ENCODE measurements at places on chromosomes 7 and 10.

DNA sequence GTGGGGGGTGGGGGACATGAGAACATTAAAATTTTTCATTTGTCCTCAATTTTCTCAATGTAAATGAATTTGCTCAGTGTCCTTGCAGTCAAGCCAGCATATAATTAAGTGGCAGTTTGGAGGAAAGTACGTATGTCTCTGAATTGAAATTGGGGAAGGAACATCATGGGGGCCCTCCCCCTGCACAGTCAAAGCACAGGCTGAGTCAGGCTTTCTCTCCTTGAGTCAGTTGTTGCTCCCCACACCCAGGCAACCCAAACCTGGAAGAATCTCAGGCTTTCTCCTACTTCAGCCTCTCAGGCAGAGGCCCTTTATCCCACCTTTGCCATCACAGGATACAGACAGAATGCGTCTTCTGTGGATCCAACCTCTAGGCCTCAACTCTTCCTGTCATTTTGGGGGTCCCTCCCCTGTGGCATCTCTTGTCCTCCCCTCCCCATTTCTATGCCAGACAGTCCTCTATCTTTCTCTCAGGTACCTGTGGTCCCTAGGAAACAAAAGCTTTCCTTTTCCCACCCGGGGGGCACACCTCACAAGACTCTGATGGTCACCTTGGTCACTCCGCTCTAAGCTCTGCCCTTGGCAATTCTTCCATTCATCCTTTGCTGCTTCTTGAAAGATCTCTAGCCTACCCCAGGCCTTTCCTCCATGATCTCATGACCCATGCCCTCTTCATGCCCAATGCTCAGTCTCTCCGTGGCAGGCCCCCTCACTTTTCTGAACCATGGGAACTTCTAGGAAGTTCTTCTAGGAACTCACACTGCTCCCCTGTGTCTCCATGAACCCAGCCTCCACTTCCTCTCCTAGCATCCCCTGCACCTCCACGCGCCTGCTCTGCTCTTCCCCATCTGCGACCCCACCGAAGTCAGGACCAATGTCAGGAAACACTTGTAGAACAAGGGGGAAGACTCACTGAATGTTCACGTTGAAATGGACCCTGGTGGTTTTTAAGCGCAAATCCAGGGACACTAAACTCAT lies 40.4 kb downstream of the CREB3L2 start:
- DNase-seq = no peak

- DNase-seq = no peak
These were observed 5.4 kb downstream of the ANKIB1 start for GRCh38 chr7:92251181-92251580.

- DNase-seq = no peak
These were observed 8.3 kb upstream of the SMKR1 start for GRCh38 chr7:129494041-129494440.

DNA sequence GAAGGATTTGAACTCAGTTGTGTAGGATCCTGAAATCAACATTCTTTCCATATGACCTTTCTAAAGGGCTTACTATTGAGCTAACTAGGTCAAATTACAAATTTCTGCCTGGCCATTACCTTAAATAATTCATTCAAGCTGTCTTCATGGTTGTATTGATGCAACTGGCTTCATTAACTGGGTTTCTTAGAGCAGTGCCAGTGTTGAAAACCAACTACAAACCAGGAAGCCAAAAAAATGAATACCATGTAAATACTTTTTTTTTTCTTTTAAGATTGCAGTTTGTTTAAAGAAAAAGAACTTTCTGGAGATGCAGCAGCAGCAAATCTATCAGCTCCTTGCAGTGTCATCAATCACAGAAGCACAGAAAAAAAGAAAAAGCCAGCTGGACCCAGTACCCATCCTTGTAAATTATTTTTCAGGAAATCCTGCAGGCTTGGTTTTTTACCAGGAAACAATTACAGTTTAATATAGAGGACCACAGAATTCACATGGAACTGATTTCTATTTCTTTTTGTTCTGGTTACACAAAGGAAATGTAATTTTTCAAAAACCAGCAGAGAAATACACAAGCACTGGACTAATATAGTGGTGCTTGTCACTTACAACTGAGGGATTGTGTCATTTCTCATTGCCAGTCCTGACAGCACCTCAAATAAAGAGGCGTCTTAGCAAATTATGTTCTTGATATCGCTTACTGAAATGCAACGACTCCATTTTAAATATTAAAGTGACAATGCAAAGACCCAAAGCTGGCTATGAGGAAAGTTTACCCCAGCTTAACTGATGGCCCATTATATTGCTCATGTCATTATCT lies 131.9 kb downstream of the TMEM26 start:
- DNase-seq = no peak

GRCh38 chr7:135976312-135977006 lies 700 bp downstream of the MTPN start:
- peak; percentile 10 for DNase-seq

GRCh38 chr10:90314718-90315117 lies 543.1 kb downstream of the HTR7 start:
- no peak for DNase-seq

GRCh38 chr10:45058580-45058979 lies 57.9 kb downstream of the ZNF22 start:
- DNase-seq = no peak

GRCh38 chr7:128347647-128348097 lies 4.0 kb upstream of the RBM28 start:
- DNase-seq = peak; percentile 66

DNA sequence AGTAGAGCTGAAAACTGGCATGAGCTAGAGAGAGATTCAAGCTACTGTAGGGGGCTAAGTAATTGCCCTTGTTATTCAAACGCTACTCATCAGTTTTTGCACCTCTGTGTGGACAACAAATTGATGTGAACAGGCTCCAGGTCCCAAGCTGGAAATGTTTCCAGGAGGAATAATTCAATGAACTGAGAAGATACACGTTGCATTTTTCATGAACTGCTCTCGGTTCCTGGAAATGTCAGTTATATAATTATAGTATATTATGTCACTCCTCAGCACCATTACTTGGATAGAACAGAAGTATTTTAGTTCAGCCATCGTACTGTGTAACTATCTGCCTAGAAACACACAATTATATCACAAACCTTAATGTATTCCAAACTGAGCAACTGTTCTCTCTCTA lies 65.9 kb upstream of the A1CF start:
- DNase-seq = no peak

GRCh38 chr7:128774921-128775320 lies 673 bp downstream of the OPN1SW start:
- no peak for DNase-seq

- no peak for DNase-seq
These were observed 639.2 kb upstream of the POT1 start for GRCh38 chr7:125568799-125569198.

GRCh38 chr10:49559476-49559875 lies 20.6 kb upstream of the ERCC6 start:
- no peak for DNase-seq

- no peak for DNase-seq
These were observed 1.1 kb upstream of the LARP4B start for GRCh38 chr10:932589-932988.

- peak; percentile 28 for DNase-seq
These were observed 177.6 kb downstream of the PARD3 start for GRCh38 chr10:34637418-34637911.

- peak; percentile 39 for DNase-seq
These were observed 1.4 kb downstream of the MXI1 start for GRCh38 chr10:110208614-110209453.

DNA sequence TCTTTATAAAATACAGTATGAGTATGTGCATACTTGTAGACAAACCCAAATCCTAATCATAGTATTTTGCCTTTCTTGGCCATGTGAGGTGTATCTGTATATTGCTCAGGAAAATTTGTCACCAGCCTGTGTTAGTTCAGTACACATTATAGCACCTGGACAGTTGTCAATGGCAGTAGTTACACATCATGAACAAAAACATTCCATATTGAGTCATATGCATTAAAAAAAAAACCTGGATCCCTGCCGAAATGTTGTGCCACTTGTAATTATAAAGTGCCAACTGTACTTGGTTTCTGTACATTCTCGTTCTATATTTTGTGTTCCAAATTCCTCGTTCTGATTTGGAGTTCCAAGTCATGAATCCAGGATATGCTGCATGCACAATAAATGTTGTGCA lies 410.4 kb downstream of the INHBA start:
- DNase-seq = no peak

GRCh38 chr7:91942312-91942711 lies 1.6 kb downstream of the AKAP9 start:
- DNase-seq = no peak

DNA sequence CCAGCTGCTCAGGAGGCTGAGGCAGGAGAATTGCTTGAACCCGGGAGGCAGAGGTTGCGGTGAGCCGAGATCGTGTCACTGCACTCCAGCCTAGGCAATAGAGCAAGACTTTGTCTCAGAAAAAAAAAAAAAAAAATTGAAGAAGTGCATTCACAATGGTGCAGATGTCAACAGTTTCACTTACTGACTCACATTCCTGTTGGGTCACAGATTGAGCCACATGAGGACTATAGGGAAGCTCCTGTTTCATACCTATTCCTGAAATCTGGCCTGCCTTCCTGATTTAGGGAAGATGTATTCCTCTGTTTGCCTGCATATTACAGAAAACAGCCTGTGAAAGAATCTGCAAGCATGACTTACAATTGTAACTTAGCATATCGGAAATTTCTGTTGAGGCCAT lies 78.2 kb downstream of the AKR1C4 start:
- DNase-seq = no peak

GRCh38 chr10:52703898-52704297 lies 68.7 kb downstream of the MBL2 start:
- no peak for DNase-seq

DNA sequence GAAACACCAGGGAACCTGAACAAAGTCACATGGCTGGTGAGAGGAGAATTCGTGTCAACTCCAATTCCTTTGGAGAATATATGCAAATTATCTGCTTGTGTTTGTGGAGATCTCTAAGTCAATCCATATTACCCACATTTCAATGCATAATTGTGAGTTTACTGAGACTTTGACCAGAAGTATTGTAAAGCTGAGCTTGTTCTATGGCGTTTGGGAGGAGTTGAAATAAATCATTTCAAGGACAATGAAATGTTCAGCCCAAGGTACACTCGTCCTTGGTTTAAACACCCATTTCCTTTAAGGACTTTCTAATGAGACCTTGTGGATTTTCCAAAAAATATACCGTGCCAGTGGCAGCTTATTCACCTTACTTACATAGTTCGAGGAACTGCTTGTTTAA lies 186.6 kb upstream of the HDAC9 start:
- DNase-seq = no peak

- DNase-seq = no peak
These were observed 42.2 kb upstream of the EGR2 start for GRCh38 chr10:62858364-62858763.

DNA sequence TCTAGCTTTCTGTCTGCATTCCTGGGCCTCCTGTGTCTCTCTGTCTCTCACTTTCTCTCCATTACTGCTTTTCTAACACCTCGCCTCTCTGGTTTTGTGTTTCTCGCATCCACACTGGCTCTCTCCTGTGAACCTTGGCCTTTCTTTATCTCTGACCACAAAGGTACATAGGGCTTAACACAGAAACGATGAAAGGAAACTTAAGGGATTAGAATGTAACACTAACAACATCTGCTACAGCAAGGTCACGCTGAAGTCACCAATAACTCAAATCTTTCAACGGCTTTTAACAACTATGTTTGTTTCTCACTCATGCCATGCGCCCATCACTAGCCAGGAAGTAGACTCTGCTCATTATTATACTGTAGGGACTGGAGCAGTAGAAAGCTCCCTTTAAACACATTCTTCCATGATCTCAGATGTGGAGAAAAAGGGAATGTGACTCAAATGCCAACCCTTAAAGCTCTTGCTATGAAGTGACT lies 9.3 kb upstream of the OR6V1 start:
- peak; percentile 31 for DNase-seq

DNA sequence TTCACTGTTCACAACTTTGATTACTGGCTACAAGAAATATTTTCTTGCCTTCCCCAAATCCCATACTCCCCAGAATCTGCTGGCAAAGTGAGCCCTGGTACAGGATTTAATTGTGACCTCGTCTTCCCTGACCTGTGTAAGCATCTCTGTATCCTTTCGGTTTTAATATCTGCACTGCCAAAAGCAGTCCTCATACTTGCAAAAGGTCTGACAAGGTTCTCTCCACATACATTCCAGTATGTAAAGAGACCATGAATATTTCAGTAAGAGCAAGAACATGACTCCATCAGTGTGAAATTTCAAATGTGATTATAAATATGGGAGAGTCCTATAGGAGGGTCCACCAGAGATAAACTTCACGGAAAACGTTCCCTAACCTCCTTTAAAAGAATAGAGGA lies 134.0 kb upstream of the TCF7L2 start:
- no peak for DNase-seq

DNA sequence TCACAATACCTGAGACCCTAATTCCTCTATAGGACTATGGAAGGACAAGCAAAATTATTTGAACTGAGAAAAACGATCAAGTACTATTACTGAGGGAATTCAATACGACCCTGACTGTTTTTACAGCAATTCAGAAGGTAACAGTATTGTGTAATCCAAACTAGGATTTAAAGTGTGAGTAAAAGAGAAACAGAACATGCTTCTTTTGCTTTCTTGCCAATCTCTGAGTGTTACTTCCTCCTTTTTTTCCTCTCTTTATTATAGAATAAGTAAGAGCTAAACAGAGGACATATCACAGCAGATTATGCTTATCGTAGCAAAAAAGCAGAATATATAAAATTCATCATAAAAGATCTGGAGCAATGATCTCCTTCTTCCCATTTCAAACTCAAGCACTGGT lies 292.1 kb downstream of the THSD7A start:
- DNase-seq = no peak

DNA sequence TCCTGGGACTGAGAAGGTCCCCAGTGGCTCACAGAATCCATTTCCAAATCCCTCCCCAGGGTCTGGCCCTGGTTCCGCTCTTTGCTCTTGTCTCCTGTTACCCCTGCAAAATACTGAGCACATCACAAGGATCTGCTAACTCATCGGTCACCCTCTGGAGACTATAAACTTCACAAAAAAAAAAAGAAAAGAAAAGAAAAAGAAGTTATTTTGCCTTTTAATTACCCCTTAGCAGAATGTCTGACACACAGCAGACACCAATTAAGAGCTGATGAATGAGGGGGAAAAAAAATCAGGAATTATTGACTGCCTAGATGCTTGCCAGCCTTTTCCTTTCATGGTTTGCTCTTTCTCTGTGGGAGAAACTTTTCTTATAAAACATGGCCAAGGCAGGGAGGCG lies 578.7 kb downstream of the GRID1 start:
- DNase-seq = no peak

- no peak for DNase-seq
These were observed 78.8 kb upstream of the ANKRD1 start for GRCh38 chr10:90999512-91000172.
